ENCODE measurements at places on chromosomes 5 and 9. TPM values are rescaled to one million over a fixed set of nuclear protein-coding genes. Genes with fewer than 3 reads are reported as not detected.
A peak's percentile ranks its signal among the peaks of the same experiment; 100 is the strongest.

Gene PCDHGA5
- 10.9 TPM for total RNA-seq

DNA sequence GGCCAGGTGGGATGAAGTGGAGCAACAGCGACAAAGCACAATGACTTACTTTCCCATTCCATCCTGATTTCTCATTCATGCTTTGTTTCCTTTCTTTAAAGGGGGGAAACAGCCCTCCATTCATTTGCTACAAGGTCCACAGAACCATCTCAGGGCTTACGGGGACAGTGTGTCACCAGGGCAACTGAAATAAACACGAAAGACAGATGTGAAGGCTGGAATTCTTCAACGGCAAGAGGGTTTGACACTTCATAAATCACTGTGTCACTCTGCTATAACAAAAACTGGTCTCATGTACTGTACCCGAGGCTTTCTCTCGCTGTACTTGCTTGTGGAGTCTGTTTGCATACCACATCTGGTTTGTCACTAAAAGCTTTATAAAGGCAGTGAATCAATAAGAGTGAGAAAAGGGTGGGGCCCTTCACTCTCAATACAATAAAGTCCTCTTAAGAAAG is 150.8 kb downstream of the EFNA5 start:
- H3K27me3 ChIP-seq, result no peaks in the 10 kb centered on the region
- no peaks in the 10 kb centered on the region for H3K36me3 ChIP-seq
- no peaks in the 10 kb centered on the region for H3K4me1 ChIP-seq
- no peak overlapping the region for H3K4me3 ChIP-seq
- no peak for DNase-seq

- H3K4me1 ChIP-seq, result no peaks in the 10 kb centered on the region
- no peak overlapping the region for H3K4me3 ChIP-seq
- no peak overlapping the region for H3K27ac ChIP-seq
- no peak for DNase-seq
- no peaks in the 10 kb centered on the region for H3K36me3 ChIP-seq
- H3K27me3 ChIP-seq, result no peaks in the 10 kb centered on the region
Measured at GRCh38 chr5:111737716-111738115, 19.3 kb downstream of the NREP start.

Gene MTRR
- total RNA-seq, result 21.5 TPM

DNA sequence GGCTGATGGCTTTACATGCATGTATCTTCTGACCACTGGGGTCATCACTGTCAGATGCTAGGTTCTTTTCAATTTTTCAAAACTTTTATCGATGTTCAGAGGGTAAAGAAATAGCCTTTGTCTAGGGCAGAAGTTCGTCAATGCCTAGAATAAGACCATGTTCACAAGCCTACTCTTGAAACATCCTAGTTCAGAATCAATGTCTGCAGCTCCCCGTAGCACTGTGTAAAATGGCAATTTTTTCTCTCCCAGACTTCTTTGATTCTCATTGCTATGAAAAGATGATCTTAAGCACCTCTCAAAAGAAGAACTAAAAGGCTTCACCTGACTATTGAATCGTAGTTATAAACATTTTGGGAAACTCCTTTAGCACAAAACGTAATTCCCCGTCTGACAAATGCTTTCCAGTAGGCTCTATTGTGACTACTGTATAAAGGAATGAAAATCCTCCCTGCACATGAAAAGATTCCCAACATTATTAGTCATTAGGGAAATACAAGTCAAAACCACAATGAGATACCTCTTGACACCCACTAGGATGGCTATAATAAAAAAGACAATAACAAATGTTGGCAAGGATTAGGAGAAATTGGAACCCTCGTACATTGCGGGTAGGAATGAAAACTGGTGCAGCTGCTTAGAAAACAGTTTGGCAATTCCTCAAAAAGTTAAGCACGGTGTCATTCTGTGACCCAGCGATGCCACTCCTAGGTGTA is 263.5 kb downstream of the ARHGAP26 start:
- no peak overlapping the region for H3K4me3 ChIP-seq
- H3K27me3 ChIP-seq, result no peaks in the 10 kb centered on the region
- H3K36me3 ChIP-seq, result no peaks in the 10 kb centered on the region
- no peak for DNase-seq

- H3K27me3 ChIP-seq, result no peaks in the 10 kb centered on the region
- no peak overlapping the region for H3K27ac ChIP-seq
- H3K4me1 ChIP-seq, result no peaks in the 10 kb centered on the region
- no peak overlapping the region for H3K4me3 ChIP-seq
- no peaks in the 10 kb centered on the region for H3K36me3 ChIP-seq
Measured at GRCh38 chr5:120314191-120314590, 149.9 kb upstream of the PRR16 start.

GRCh38 chr9:28915202-28915930 is 1342.1 kb upstream of the C9orf72 start:
- no peaks in the 10 kb centered on the region for H3K27me3 ChIP-seq
- H3K4me1 ChIP-seq, result no peaks in the 10 kb centered on the region
- no peak for DNase-seq
- H3K27ac ChIP-seq, result no peak overlapping the region
- H3K4me3 ChIP-seq, result no peak overlapping the region
- H3K36me3 ChIP-seq, result no peaks in the 10 kb centered on the region

Gene ADAMTS6
- total RNA-seq, result 4.9 TPM

GRCh38 chr9:128007566-128008138 is 26.9 kb upstream of the EEIG1 start:
- H3K27ac ChIP-seq, result peak overlapping the region; percentile 49
- H3K4me3 ChIP-seq, result no peak overlapping the region
- no peaks in the 10 kb centered on the region for H3K36me3 ChIP-seq
- no peaks in the 10 kb centered on the region for H3K27me3 ChIP-seq
- no peaks in the 10 kb centered on the region for H3K4me1 ChIP-seq

Gene NLN
- total RNA-seq, result 34.9 TPM

Gene ISL1
- total RNA-seq, result 0.24 TPM

DNA sequence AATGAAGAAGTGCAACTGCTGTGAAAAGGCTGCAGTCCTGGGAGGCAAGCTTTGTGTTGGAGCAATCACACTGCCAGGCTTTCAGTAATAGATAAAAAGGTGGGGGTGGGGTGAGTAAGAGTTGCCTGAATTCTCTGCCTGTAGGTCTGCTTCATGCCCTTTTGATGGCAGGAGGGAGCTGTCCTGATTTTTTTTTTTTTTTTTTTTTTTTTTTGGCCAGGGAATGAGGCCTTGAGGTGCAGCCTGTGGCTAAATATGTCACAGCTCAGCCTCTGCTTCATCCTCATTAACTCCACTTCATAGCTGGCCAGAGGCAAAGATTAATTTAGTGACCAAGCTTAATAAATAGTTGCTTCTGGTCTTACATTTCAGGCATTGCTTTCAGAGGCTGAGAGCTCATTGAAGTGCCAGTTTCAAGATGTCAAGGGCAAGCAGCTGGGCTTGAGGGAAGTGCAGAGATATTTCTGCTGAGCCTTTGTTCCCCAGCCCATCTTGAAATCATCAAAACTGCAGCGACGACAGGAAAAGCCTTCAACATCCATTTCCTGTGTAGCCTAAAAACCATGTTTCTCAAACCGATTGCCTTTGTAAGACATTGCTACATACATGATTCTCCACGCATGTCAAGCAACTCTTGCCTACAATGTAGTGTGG is 134.7 kb downstream of the MACIR start:
- H3K4me3 ChIP-seq, result no peak overlapping the region
- no peaks in the 10 kb centered on the region for H3K4me1 ChIP-seq
- H3K27me3 ChIP-seq, result no peaks in the 10 kb centered on the region
- H3K36me3 ChIP-seq, result no peaks in the 10 kb centered on the region
- H3K27ac ChIP-seq, result no peak overlapping the region

Gene ABCA2
- 25.5 TPM for total RNA-seq

DNA sequence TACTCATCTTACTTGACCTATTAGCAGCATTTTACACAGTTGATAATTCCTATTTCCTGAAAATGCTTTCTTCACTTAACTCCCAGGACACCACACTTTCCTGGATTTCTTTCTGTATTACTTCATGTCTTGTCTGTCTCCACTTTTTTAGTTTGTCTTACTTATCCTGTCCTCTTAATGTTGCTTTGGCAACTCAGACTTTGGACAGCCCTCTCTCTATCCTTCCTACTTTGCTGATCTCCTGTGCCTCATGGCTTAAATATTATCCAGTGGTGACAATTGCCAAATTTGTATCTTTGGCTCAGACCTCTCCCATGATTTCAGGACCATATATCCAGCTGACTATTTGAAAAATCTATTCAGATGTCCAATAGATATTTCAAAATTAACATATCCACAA is 39.8 kb upstream of the NUDT12 start:
- H3K4me3 ChIP-seq, result no peak overlapping the region
- no peaks in the 10 kb centered on the region for H3K27me3 ChIP-seq
- no peaks in the 10 kb centered on the region for H3K36me3 ChIP-seq
- no peak for DNase-seq
- H3K4me1 ChIP-seq, result no peaks in the 10 kb centered on the region
- no peak overlapping the region for H3K27ac ChIP-seq

DNA sequence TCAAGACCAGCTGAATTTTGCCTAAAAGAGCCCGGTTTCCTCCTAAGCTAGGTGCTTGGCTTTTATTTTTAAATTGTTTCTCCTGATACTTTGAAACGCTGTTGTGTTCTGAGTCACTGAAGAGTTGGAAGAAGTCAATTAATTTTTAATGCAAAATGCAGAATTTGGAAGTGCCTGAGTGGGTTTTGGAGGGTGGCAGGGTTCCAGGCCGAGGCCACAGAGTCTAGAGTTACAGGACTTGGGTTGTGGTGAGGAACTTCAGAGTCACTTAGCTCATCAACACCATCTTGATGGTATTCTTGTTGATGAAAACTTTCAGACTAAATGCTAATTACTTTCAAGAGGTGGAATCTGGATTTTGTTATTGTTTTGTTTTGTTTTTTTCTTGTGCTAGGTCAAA is 130.6 kb downstream of the PDZD2 start:
- H3K27me3 ChIP-seq, result no peaks in the 10 kb centered on the region
- DNase-seq, result no peak
- no peaks in the 10 kb centered on the region for H3K36me3 ChIP-seq

DNA sequence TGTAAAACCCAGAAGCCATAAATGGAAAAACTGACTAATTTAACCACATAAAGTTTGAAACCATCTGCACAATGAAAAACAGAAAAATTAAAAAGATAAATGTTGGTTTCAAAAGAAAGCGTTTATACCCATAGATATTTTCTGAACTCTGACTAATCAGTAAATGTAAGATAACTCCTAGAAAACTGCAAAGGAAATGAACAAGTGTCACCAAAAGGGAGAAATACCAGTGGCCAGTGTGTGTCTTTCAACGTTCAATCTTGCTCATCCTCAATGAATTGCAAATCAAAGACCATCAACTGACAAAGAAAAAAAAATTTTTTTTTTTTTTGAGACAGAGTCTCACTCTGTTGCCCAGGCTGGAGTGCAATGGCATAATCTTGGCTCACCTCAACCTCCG is 180.1 kb downstream of the SYK start:
- no peaks in the 10 kb centered on the region for H3K27me3 ChIP-seq
- no peak overlapping the region for H3K4me3 ChIP-seq
- H3K4me1 ChIP-seq, result no peaks in the 10 kb centered on the region
- DNase-seq, result no peak
- H3K27ac ChIP-seq, result no peak overlapping the region
- no peaks in the 10 kb centered on the region for H3K36me3 ChIP-seq

Gene CCNG1
- total RNA-seq, result 118 TPM

Gene FGD3
- 4.9 TPM for total RNA-seq

DNA sequence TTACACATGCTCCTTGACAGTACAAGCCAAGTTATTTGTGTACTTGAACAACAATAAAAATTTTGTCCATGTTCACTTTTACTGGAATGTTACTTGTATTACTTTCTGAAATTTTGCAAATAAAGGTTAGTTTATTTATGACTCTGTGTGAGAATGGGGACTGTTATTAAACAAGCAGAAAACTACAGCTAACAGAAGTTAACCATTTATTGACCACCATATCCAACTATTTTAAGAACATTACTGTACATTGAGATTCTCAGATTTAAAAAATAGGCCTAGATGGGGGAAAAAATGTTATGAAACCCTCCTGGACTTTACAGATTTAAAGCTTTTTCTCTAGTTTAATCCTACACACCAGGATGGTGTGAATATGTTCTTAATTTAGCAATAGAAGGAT is 1.8 kb downstream of the SLC25A51 start:
- H3K4me3 ChIP-seq, result no peak overlapping the region
- H3K27ac ChIP-seq, result no peak overlapping the region
- no peak for DNase-seq
- peaks cover 10% of the 10 kb centered on the region for H3K4me1 ChIP-seq

GRCh38 chr9:129848712-129849441 is 13.6 kb downstream of the USP20 start:
- no peak overlapping the region for H3K4me3 ChIP-seq
- DNase-seq, result no peak
- H3K27me3 ChIP-seq, result no peaks in the 10 kb centered on the region

Gene SLC6A18
- not detected for total RNA-seq

GRCh38 chr5:50800410-50800809 is 134.0 kb downstream of the PARP8 start:
- H3K27me3 ChIP-seq, result no peaks in the 10 kb centered on the region
- DNase-seq, result no peak
- peaks cover 4% of the 10 kb centered on the region for H3K36me3 ChIP-seq
- H3K4me3 ChIP-seq, result no peak overlapping the region
- no peaks in the 10 kb centered on the region for H3K4me1 ChIP-seq

GRCh38 chr5:173094012-173094661 is 38.0 kb downstream of the CREBRF start:
- H3K27me3 ChIP-seq, result no peaks in the 10 kb centered on the region
- H3K36me3 ChIP-seq, result no peaks in the 10 kb centered on the region
- no peak overlapping the region for H3K4me3 ChIP-seq
- H3K4me1 ChIP-seq, result no peaks in the 10 kb centered on the region

DNA sequence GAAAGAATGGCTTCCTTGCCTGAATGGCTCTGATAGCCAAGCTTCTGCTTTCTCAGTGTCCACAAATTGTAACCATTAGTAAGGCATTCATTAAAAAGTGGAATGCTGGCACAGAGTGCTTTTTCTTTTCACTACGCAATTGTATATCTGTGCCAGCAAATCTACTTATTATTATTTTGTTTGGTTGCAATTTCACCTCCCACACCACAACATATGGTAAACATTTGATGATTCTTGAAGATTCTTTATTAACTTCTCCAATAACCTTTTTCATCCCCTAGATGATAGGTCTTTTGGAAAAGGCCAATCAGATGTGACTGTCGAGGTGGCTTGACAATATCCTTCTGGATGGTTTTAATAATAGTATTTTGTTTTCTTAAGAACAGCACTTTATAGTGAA is 234.1 kb downstream of the TMEM38B start:
- H3K36me3 ChIP-seq, result no peaks in the 10 kb centered on the region
- no peak overlapping the region for H3K4me3 ChIP-seq
- no peaks in the 10 kb centered on the region for H3K4me1 ChIP-seq
- no peak overlapping the region for H3K27ac ChIP-seq
- no peak for DNase-seq
- no peaks in the 10 kb centered on the region for H3K27me3 ChIP-seq

GRCh38 chr5:5678909-5679308 is 256.4 kb downstream of the ICE1 start:
- H3K4me1 ChIP-seq, result no peaks in the 10 kb centered on the region
- no peak overlapping the region for H3K4me3 ChIP-seq
- no peaks in the 10 kb centered on the region for H3K36me3 ChIP-seq
- no peaks in the 10 kb centered on the region for H3K27me3 ChIP-seq
- no peak overlapping the region for H3K27ac ChIP-seq

DNA sequence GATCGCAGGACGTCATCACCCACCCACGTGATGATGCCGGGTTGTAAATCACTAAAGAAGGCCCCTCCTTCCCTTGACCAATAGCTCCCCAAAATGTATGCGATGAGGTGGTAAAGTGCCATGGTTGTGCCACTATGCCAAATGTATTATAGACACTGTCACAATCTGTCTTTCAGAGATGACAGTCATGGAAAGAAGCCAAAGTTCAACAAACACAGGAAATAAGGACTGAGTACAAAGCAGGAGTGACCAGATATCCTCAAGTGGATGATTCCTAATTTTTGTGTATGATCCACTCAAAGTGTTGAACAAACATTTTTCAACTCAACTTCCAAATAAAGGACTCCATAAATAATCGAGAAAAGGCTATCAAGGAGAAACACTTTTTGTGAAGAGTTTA is 12.5 kb downstream of the GLIS3 start:
- no peak overlapping the region for H3K27ac ChIP-seq
- no peaks in the 10 kb centered on the region for H3K27me3 ChIP-seq
- no peaks in the 10 kb centered on the region for H3K4me1 ChIP-seq
- H3K4me3 ChIP-seq, result no peak overlapping the region
